GM12891 (cell line): ENCODE measurements at places on chromosomes 2 and 18.

DNA sequence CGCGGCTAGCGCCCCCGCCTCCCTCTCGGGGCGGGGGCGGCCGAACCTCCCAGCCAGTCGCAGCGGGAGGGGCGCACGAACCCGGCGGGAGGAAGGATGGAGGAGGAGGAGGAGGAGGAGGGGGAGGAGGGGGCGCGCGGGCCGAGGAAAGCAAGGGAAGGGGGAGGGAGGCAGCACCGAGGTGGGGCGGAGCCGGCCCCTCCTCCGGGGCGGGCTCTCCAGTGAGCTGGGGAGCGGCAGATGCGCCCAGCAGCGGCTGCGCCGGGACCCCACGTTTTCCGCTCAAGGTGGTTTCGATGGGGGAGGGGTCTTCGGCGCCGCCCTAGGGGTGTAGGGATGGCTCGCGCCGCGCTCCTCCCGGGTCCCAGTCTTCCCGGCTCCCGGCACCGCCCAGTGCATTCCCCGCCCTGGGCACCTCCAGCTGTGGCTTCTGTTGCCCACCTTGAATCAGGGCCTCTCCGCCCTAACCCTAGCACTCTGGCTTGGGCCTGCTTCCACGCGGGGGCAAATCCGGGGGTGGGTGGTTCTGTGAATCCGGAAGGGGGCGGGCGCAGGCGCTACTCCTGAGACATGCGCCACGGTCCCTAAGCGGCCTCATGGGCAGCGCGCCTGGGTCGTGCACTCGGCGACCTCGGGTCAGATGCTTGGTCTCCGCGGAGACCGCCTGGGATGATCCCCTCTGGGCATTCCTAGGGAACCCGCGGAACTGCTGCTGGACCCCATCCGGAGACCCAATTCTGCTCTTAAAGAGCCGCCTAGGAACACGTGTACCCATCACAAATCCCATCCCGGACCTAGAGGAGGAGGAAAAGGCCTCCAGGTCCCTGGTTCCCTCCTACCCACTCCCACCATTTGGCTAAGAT is at the start of gene FBXO41:
Gene FBXO41, minus strand, starts transcription at position 183 of the 863 bp plus-strand sequence. CDS start 14,848 bp downstream, outside the sequence.
- peak; percentile 90 for DNase-seq

GRCh38 chr18:3425446-3425845 is 24.5 kb upstream of the TGIF1 start:
- DNase-seq: no peak

DNA sequence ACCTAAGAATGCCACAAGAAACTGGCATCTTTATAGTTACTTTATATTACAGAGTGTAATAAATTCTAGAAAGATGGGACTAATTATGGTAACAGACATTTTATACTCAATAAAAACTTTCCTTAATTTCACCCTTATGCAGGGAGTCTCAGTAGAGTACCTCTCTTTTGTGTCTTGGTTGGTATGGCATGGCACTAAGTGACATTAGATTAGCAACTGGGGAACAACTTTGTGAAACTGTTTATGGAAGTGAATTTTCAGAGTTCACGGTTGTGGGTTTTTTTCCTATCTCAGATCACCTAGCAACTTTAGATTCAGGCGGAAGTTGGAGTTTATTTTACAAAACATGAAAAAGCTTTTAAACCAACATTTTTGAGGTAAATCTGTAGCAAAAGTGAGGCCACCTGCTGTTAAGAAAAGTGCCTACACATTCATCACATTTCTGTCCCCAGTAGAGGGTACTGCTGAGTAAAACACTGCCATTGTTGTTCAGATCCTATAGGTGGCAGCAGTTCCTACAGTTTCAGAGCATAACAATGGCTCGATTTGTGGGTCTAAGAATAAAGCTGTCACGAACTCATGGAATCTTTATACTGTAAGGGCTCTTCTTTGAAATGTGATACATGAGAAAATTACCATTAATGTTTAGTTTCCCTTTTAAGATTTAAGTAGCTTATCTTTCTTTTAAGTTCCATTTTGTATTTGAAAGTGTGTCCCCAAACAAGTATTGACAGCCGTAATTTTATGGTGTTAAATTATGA is 117.6 kb downstream of the CAMKMT start:
- peak; percentile 30 for DNase-seq

DNA sequence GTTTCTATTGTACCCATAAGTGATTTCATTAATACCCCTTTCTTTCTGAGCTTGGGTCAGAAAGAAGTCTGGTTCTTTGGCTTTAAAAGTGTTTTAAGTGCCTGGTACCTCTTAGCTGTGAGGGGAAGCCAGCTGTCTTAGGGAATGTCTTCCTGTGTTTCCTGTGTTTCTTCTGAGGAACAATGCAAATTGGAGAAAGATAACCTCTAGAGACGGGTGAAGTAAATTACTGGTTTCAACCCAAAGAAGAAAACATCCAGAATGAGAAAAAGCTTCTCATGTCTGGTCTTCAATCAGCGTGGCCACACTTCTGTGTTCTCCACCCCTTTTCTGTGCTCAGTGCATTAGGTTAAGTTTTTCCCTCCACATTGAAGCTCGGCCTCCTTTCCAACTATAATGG is 10.2 kb upstream of the CHN1 start:
- DNase-seq: no peak

GRCh38 chr2:173747035-173747434 is 218.1 kb downstream of the SP3 start:
- no peak for DNase-seq

DNA sequence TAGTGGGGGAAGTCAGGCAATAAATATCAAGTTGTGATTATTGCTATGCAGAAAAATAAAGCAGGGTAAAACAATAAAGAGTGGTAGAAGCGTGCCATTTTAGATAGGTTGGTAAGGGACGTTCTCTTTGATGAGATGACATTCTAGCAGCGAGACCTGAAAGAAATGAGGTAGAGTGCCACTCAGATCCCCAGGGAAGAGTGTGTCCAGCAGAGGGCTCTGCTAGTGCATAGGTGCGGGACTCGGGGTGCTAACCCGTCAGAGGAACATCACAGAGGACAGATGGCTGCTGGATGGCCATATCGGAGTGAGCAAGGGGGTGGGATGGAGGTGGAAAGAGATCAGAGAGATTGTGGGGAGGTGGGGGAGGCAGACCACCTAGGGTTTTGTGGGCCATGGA is 16.3 kb upstream of the GTF2A1L start:
- DNase-seq: no peak

DNA sequence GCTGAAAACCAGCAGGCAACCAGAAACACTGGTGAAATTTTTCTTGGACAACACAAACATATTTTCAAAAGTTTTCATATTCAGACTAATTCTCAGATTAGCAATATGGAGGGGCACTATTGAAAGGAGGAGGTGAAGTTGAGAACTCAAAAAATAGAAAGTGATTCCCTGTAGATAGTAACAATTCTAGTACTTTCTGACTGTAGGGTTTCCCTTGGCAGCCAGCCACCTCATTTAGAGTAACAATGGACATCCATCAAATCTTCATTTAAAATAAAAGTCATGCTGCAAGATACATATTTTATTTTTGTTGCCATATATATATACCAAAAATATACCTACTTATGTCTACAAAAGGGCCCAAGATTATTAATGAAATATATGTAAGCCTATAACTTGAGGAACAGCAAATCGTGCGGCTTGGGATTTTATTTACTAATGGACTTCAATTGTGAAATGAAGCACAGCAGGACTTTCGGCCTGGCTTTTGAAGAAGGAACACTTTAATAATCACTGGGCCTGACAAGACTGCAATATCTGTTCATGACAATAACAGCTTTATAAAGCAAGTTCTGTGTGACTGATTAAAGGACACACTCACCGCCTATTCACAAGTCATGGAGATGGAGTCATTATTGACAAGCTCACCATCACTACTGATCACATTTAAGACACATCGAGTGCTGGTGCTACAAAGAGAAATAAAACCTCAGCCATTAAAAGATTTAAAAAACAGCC is 6.8 kb upstream of the NR4A2 start:
- no peak for DNase-seq

DNA sequence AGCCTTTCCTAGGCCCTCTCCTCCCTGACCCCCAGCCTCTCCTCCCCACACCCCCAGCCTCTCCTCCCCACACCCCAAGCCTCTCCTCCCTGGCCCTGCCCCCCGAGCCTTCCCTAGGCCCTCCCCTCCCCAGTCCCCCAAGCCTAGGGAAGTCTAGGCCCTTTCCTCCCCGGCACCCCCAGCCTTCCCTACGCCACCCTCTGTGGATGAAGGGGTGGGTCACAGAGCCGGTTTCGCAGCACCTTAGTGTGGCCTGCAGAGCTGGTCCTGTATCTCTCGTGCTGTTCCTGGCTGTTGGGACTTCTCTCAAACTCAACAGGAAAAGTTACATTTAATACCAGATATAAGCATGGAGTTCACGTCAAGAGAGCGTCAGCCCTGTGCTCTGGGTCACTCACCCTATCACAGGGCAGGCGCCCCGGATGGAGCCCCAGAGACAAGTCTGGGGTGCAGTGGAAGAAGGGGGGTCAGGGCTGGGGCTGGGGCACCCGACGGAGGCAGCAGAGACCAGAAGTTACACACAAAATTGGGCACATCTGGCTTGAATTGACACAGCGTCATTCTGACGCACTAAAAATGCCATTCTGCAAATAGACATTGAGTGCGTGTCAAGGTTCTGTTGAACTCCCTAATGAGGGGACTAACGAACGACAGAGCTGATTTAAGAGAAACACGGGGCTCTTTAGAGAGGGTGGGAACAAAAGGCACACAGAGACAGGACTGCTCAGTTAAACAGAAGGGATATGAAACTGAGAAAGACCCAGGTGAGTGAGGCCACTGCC is 24.0 kb downstream of the KCNIP3 start:
- no peak for DNase-seq

DNA sequence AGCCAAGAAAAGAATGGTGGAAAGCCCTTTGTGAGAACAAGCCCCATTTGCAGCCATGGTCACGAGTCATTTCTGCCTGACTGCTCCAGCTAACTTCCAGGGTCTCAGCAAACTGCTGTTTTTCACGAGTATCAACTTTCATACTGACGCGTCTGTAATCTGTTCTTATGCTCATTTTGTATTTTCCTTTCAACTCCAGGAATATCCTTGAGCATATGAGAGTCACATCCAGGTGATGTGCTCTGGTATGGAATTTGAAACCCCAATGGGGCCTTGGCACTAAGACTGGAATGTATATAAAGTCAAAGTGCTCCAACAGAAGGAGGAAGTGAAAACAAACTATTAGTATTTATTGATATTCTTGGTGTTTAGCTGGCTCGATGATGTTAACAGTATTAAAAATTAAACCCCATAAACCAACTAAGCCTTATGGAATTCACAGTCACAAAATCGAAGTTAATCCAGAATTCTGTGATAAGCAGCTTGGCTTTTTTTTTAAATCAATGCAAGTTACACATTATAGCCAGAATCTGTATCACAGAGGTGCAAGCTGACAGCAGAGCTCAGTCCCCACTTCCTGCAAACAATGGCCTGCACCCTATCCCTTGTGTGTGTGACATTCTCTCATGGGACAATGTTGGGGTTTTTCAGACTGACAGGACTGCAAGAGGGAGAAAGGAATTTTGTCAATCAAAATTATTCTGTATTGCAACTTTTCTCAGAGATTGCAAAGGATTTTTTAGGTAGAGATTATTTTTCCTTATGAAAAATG is 26.1 kb downstream of the SLC14A1 start:
- DNase-seq: no peak

GRCh38 chr2:158893474-158893873 is 75.0 kb upstream of the TANC1 start:
- no peak for DNase-seq

GRCh38 chr2:69221512-69221911 is 165.5 kb downstream of the GFPT1 start:
- DNase-seq: no peak

GRCh38 chr2:225597911-225598310 is 198.4 kb downstream of the NYAP2 start:
- DNase-seq: no peak

GRCh38 chr2:34815052-34815741 is 1216.1 kb upstream of the FAM98A start:
- DNase-seq: no peak

- DNase-seq: no peak
Measured at GRCh38 chr2:46615986-46616485, 136.7 kb downstream of the TMEM247 start.

DNA sequence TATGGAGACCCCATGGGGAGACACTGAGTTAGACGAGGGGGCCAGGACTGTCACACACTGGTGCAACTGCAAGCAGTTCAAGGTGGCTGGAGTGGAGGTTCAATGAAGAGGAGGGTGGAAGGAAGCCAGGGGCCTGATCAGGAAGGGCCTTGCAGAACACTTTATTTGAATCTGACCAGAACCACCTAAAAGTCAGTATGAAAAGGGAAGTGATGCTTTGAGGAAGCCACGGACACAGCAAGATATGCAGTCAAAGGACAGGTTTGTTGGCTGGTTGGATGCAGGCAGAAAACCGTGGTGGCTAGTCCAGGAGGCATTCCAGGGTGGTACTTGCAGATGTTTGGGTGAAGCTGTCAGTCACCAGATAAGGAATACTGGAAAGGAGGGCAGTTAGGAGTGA is 3.5 kb upstream of the FAM124B start:
- DNase-seq: no peak

- no peak for DNase-seq
Measured at GRCh38 chr2:143261986-143262385, 132.8 kb downstream of the ARHGAP15 start.

DNA sequence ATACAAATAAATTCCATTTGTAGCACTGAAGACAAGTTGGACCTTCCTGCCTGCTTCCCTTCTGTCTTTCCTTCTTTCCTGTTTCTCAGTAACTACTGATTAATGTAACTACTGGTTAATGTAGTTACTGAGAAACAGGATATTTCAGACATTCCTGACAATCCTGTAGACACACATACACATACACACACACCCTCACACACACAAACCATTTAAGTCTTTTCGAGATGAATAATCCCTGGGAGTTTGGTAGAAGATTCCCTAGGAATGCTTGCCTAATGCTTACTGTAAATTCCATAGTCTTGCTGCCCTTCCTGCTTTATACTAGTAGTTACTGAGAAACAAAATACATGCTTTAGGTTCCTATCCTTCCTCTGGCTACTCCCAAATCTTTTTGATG is 83.9 kb downstream of the PIK3C3 start:
- no peak for DNase-seq

DNA sequence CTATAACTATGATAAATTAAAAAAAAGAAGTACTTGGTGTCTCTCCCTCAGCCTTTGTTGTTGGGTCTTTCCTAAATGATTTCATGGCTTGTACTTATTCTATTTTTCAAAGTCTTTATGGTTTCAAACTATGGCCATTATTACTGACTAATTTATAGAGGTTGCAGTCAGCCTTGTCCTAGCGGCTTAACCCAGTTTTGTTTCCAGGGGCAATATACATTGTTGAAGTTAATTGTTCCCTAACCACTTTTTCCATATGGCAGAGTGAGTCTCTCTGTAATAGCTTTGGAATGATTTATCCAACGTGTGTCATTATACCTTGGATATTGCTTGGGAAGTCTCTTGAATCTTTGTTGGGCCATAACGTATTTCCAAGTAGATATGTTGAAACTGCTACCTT is 408.8 kb downstream of the HRH4 start:
- no peak for DNase-seq

DNA sequence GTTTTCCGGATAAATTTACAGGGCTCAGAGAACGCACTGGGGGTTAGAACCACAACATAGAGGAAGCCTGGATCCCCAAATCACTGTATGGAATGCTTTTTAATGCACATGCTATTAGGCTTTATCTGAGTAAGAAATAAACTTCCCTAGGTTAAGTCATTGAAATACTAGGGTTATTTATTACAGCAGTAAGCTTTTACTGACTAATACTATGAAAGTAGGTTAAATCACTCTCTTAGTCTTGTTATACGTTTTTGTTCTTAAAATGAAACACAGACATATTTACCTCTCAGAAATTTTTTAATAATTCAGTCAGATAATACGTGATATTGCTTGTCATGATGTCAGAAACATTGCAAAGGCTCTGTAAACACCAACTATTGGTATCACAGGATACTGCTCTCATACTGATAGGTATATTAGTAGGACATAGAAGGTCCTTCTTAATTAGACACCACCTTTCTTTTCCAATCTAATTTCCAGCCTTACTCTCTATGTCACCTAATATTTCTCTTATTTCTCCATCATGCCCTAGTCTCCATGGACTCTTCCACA is 162.7 kb upstream of the NYAP2 start:
- no peak for DNase-seq
